Activated CD8-positive, alpha-beta memory T cell treated with anti-CD3 and anti-CD28 coated beads for 48 hours (primary cell): ENCODE measurements at places on chromosomes 1 and 21.

DNA sequence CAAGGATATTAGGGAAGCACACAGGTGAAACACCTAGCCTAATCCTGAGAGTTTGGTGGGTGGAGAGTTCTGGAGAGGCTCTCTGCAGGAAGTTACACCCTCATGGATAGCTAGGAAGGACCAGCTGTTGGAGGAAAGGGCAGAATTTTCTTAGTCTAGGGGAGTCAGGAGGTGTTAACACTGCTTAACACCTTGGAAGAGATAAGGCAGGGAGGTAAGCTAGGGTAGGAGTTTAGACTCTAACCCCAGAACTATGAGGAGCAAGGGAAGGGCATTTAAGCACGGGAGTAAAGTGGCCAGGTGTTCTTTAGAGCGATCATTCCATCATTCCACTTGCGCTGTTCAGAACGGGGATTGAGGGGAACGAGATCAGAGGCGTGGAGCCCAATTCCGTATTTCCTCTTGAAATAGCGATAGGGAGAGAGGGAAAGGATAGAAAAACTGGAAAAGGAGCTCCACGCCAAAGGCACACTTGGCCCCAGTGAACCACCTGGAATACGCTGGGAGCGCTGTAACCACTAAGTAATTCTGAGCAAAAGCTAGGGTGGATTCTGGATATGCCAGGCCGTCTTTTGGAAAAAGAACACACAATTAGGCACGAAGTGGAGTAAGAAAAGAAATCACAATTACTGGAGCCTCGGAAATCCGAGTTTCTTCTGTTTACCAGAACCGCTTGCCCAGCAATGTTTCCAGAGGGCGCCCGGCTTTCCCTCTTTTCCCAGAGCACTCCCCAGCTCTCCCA is 1.5 kb upstream of the GPR137B start:
- DNase-seq, result no peak

- no peak for DNase-seq
Measured at GRCh38 chr1:113579256-113580018, 179.8 kb downstream of the PHTF1 start.

DNA sequence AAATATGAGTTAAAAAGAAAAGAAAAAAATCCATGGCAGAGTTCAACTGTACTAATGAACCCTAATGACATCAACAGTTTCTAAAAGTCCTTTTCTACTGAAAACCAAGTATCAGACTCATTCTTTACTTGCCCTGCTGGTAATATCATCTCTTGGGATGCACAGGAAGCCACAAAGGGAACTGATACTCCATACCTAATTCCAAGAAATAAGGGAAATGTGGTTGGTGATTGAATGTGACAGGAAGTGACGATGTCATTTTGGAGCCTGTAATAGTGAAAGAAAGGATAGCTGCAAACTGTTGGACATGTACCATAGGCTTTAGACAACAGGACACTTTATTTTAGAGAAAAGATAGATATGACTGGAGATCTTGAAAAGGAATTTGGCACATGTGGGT is 98.7 kb upstream of the VAV3 start:
- no peak for DNase-seq

DNA sequence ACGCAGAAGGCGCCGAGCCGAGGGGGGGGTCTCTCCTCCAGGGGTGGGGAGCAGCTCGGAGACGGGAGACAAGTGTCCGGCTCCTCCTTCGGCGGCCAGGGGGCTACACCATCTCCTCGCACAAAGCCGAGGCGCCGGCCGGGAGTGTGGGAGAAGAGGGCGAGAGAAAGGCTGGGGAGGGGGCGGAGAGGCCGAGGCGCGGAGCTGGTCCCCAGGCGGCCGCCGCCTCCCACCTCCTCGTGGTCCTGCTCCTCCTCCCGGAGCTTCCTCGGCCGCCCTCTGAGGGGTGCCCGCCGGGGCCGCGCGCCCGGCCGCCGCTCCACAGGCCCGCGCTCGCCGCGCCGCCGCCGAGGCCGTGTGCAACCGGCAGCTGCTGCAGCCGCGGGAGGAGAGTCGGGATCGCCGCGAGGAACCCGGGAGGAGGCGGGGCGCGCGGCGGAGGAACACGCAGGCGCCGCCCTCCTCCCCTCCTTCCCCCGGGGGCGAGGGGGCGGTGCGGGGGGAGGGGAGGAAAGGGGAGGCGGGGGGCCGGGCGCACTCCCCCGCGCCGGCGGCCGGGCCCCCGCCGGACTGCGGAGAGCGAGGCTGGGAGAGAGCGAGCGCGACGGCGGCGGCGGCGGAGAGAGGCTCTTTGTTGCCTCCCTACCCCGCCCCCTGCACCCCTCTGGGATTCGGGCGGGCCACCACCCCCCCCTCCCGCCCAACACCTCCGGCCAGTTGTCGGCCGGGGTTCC is at the start of gene ENAH:
TSS of gene ENAH (minus strand) at position 395 of the 734 bp plus-strand sequence. CDS start 433 bp downstream, outside the sequence.
- DNase-seq, result no peak

DNA sequence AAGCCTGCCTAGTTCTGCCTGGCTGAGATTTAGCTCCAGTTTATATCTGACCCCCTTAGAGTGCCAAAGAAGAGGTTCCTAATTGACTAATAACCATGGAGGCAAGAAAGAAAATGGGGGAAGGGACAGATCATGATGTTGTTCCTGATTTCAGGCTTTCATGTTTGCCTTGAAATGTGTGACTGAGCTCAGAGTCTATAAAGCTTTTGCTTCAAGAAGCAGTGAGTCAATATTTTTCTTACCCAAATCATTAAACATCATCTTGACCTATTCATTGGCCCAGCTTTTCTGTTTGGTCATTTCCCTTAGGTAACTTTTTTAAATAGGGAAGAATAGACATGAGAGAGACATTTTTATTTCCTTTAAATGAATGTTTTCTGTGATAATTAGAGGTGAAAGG is 55.9 kb downstream of the HHAT start:
- DNase-seq, result no peak

DNA sequence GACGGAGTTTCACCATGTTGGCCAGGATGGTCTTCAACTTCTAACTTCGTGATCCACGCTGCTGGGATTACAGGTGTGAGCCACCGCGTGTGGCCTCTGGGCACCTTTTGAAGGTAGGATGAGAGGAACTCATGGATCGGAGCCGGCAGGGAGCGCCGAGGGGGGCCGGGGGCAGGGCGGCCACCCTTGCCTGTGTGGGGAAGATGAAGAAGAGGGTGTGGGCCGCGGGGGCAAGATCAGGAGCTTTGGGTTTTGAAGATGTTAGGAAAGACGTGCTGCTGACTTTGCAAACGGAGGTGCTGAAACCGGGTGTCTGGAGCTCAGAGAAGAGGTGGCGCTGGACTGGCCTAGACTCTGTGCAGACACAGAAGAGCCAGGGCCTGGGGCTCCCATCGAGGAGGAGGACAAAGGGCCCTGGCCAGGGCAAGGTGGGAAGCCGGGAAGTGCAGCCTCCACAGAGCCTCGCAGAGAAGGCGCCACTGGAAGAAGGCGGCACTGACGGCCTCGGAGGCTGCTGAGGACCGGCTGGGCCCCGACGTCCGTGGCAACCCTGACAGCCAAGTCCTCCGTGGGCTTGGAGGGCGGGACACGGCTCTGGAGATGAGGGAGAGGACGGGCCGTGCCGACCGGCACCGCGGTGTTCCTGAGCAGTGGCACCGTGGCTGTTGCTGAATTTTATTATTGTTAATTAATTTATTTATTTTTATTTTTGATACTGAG is 13.7 kb downstream of the RNF223 start:
- no peak for DNase-seq

DNA sequence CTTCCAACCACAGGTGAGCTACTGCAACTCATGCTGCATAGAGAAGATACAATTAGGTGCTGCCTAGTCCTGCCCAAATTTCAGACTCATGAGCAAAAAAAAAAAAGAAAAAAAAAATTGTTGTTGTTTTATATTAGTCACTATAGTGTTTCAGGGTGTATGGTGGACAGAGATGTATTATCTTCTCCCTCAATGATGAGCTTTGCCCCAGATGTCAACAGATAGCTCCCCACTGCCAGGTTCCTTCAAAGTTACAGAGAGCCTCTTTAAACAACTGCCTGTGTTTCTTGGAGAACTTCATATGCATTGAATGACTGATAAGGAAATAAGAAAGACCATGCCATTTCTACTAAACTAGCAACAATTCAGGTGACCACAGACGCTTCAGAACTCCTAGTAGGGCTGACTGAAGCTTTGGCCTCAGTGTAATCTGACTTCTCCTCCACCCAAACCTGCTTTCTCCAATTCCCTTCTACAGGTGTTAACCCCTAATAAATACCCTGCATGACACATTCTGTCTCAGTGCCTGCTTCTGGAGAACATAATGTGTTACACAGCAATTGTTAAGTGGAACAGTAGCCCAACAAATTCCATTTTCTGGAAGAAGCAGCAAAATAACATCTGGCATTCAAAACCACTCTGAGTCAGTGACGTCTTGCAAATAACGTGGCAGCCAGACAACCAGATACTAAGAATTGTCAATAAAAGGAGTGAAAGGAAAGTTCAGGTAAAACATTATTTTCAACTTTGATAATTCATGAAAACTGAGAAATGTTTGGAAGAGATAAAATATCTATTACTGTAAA is 147.7 kb downstream of the CDC42BPA start:
- no peak for DNase-seq

GRCh38 chr1:203706444-203706843 is 58.5 kb upstream of the LAX1 start:
- DNase-seq, result no peak

- no peak for DNase-seq
Measured at GRCh38 chr1:245651093-245651492, 496.3 kb downstream of the KIF26B start.

DNA sequence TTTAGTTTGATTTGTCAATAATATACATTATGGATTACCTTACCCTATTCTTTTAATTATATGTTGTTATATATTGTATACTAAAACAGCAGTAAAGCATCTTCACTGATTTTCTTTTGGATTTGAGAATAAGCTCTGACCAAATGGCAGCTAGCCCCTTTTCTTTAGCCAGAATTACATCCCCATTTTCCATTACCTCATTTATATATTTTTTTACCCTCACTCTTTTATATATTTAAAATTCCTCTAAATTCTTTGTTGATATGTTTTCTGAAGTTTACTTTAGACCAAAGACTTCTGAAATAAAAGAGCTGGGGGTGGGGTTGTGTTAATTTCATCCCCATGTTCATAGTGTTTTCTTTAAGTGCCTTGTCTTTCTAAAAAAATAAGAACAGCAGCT is 24.6 kb downstream of the ANGPTL1 start:
- no peak for DNase-seq

GRCh38 chr1:13820055-13820454 is 120.1 kb downstream of the PRDM2 start:
- no peak for DNase-seq

DNA sequence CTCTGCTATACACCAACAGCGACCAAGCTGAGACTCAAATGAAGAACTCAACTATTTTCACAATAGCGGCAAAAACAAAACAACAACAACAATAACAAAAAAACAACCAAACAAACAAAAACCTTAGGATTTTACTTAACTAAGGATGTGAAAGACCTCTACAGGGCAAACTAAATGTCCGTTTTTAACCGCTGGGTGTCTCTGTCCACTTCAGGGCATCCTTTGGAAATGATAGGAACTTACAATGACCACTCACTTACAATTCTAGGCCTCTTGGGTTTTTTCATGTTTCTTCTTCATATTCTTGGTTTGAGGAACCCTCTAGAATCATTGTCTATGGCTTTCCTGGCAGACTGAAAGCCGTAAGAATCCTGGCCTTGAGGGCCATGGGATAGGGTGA is 134.0 kb upstream of the FAM78B start:
- DNase-seq, result no peak

DNA sequence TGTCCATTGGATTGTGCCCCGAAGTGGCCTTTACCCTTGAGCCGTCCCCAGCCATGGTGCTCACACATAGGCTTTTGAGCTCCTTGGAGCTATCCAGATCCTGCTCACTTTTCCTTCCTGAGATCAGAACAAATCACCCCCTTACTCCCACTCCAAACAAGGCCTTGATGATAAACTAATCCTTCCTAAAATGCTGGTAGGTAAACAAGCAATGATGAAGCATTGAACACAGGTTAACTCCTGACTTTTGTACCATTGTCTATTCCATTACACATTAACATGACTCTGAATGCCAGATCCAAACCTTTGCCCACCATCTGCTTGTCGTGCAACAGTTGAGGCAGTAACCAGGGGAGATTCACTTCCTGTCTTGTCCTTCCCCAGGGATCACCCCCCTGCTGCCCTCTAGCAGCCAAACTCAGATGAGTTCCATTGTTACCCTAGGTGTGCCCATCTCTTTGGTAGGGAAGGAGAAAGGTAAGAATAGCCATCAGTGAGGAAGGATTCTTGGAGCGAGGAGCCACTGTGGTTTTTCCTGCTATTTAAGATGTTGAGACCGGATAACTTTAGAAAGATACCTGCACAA is 79.5 kb upstream of the DNAJC6 start:
- no peak for DNase-seq

DNA sequence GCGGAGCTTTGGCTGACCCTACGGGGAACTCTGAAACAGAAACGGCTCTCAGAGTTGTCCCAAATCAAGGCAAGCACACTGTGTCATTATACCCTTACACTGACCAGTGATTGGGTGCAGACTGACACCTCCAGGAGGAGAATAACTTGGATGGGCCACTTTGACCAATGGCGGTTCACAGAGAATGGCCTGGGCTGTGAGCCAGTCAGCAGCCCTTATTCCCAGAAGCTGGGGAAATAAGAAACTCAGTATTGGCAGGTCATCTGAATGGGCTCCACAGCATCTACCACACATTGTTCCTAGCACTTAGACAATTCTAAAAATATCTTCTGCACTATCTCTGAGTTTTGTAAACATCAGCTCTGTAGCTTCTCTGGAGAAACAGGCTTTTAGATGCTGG is 265.2 kb downstream of the ADGRL2 start:
- DNase-seq, result no peak

- DNase-seq, result no peak
Measured at GRCh38 chr21:19608101-19608621, 1204.6 kb upstream of the TMPRSS15 start.

GRCh38 chr1:63173161-63173560 is 149.2 kb upstream of the FOXD3 start:
- no peak for DNase-seq

DNA sequence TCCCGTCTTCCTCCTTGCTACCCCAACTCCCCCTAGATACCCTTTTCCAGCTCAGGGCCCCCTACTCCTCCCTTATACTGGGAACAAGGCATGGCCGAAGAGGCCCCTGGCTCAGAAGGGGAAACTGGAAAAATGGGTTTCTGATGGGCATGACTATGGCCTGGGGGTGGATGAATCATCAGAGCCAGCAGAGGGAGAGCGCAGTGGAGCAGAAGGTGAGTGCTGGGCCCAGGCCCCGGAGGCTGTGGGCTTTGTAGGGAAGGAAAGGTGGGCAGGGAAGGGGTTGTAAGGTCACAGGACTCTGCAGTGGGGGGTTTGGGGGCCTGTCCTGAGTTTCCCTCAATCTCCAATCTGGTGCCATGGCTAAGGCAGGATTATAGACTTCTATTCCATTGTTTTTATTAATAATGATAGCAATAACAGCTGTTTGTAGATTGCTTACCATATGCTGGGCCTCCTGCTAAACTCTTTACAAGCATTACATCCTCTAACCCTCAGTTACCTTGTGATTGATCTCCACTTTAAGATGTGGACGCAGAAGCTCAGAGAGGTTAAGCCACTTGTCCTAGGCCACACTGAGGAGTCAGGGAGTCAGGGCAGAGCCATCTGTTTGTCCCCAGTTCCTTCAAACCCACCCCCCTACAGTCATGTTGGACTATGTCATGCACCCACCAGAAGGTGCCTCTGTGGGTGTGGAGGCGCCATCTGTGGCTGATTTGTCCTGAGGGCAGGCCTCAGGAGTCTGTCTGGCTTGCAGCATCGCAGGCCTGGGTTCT is 36.2 kb upstream of the ZNF362 start:
- no peak for DNase-seq
